CD8-positive, alpha-beta memory T cell (primary cell): ENCODE measurements at places on chromosomes 12 and 14.

DNA sequence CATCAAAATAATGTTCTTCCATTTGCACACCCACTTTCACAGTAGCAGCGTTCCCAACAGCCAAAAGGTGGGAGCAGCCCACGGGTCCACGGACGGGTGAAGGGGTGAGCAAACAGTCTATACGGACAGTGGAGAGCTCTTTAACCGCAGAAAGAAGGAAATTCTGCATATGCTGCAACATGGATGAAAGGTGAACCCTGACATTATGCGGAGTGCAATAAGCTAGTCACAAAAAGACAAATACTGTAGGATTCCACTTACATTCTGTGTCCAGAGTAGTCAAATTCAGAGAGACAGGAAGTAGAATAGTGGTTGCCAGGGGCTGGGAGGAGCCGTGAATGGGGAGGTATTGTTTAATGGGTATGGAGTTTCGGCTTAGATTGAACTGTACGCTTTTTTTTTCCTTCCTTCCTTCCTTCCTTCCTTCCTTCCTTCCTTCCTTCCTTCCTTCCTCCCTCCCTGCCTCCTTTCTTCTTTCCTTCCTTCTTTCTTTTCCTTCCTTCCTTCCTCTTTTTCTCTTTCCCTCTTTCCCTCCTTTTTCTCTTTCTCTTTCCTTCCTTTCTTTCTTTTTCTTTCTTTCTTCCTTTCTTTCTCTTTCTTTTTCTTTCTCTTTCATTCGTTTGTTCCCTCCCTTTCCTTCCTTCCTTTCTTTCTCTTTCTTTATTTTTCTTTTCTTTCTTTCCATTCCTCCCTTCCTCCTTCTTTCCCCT lies 15.8 kb upstream of the ANKRD9 start:
- DNase-seq = peak; percentile 32

DNA sequence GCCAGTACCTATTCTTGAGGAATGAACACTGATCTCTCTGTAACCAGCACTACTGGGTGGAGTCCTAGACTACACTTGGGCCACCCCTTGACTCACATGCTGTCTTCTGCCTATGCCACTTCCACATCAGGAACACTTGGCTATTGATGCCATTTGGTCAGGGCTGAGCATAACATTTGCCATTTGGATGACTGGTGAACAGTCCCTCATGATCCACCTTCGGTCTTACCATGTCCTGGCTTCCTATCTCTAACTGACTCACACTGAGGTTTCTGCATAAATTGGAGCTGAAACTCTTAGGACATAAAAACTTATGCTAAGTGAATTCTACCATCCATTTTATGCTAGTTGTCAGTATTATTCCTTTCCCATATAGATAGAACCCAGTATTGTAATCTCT lies 91.7 kb upstream of the PELI2 start:
- no peak for DNase-seq

GRCh38 chr14:55500219-55500701 lies 59.8 kb upstream of the TBPL2 start:
- DNase-seq = no peak

- no peak for DNase-seq
Observed at GRCh38 chr12:26798640-26799039, 34.4 kb downstream of the ITPR2 start.

GRCh38 chr14:35403114-35403602 lies 1.4 kb downstream of the NFKBIA start:
- DNase-seq = no peak

- DNase-seq = peak; percentile 88
Observed at GRCh38 chr12:55929306-55929791, 1.6 kb upstream of the DGKA start.

DNA sequence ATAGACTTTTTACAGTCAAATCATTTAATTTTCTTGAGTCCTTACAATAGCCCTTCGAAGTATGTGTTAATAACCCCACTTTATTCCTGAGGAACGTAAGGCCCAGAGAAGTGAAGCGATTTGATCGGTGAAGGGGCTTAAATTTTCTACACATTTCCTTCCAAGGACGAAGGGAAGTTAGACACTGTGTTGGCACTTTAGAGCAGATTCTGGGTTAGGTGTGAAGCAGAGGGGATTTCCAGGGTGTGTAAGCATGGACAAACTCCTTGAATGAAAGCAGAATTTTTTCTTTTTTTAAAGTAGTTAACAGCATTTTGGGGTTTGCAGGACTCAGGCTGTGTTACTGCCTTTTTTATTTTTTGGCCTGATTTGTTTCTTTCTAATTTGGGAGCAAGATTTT lies 38.9 kb downstream of the PRORP start:
- DNase-seq = no peak

- no peak for DNase-seq
Observed at GRCh38 chr14:99125616-99126431, 146.2 kb downstream of the BCL11B start.

GRCh38 chr14:75910048-75910447 lies 71.7 kb downstream of the TGFB3 start:
- no peak for DNase-seq
